ENCODE measurements at places on chromosomes 2 and 18. TPM values are rescaled to one million over a fixed set of nuclear protein-coding genes. Genes with fewer than 3 reads are reported as not detected.

Gene SCN9A
- total RNA-seq: not detected

GRCh38 chr2:141728886-141729285 lies 401.9 kb downstream of the LRP1B start:
- no peaks in the 10 kb centered on the region for H3K4me1 ChIP-seq
- no peaks in the 10 kb centered on the region for H3K36me3 ChIP-seq
- no peak overlapping the region for H3K27ac ChIP-seq
- H3K27me3 ChIP-seq: no peaks in the 10 kb centered on the region

GRCh38 chr2:80363330-80363729 lies 58.8 kb upstream of the LRRTM1 start:
- no peaks in the 10 kb centered on the region for H3K4me1 ChIP-seq
- H3K36me3 ChIP-seq: no peaks in the 10 kb centered on the region
- H3K27ac ChIP-seq: no peak overlapping the region
- H3K27me3 ChIP-seq: no peaks in the 10 kb centered on the region

DNA sequence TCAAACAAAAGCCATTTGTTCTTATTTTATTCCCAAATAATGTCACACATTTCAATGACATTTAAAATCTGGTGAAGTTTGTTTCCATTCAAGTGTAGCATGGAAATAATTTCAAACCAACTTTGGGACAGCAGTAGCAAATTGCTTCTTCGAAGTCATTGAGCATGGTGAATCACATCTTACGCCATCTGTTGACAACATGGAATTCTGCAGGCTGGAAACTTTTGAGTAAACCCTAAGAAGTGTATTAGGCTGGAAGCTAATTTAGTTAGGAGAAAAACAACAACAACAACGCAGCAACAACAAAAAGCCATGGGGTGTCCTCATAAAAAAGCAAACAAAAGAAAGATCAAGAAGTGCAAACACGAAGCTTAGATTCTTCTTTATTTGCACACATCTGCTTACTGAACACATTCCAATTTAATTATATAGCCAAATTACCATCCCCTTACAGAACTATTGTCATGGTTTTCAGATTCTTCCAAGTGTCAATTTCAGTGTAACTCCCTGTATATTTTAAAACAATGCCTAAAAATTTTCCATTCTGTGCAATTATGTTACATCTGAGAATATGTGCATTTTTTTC lies 659.0 kb upstream of the CDH7 start:
- H3K4me3 ChIP-seq: no peak overlapping the region
- no peaks in the 10 kb centered on the region for H3K4me1 ChIP-seq
- H3K27me3 ChIP-seq: no peaks in the 10 kb centered on the region
- H3K36me3 ChIP-seq: no peaks in the 10 kb centered on the region

- no peaks in the 10 kb centered on the region for H3K27me3 ChIP-seq
- H3K27ac ChIP-seq: no peak overlapping the region
- H3K36me3 ChIP-seq: no peaks in the 10 kb centered on the region
- DNase-seq: no peak
Measured at GRCh38 chr2:239725551-239725890, 299.6 kb downstream of the NDUFA10 start.

GRCh38 chr2:218367415-218368149 lies 10.9 kb downstream of the CATIP start:
- H3K27ac ChIP-seq: peak overlapping the region; percentile 77
- peak; percentile 85 for DNase-seq
- peak overlapping the region; percentile 73 for H3K4me3 ChIP-seq
- peaks cover 7% of the 10 kb centered on the region for H3K27me3 ChIP-seq
- H3K36me3 ChIP-seq: peaks cover 2% of the 10 kb centered on the region
- peaks cover 15% of the 10 kb centered on the region for H3K4me1 ChIP-seq

Gene SETBP1
- total RNA-seq: 25.2 TPM

Gene SYT4
- not detected for total RNA-seq

DNA sequence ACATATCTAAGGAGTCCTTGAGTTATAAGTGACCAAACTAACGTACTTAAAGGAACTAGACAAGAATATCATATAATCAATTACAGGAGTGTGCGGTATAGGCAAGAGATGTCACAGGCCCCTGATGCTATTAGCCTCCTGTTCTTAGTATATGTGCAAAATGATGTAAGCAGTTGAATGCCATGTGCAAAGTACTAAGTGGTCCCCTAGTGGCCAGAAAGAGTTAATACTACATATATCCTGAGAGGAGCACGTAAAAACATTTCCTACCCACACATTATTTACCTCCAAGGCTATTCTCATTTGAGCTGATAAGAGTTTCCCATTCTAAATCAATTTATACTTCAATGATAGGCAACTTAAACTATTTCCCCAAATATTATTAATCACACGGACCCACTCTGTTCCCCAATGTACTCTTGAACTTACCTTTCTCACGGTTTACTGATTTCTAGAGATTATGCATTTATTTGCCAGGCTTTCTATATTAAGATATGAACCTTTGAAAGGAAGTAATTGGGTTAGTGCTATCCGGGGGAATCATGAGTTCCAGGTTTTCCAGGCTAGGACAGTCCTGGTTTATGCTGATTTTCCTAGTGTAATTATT lies 158.0 kb upstream of the KLHL14 start:
- no peak overlapping the region for H3K4me3 ChIP-seq
- H3K36me3 ChIP-seq: no peaks in the 10 kb centered on the region
- no peaks in the 10 kb centered on the region for H3K4me1 ChIP-seq
- DNase-seq: no peak
- no peak overlapping the region for H3K27ac ChIP-seq
- no peaks in the 10 kb centered on the region for H3K27me3 ChIP-seq

GRCh38 chr2:103009871-103010270 lies 248.0 kb downstream of the TMEM182 start:
- H3K27ac ChIP-seq: no peak overlapping the region
- no peaks in the 10 kb centered on the region for H3K27me3 ChIP-seq
- no peak overlapping the region for H3K4me3 ChIP-seq
- H3K4me1 ChIP-seq: no peaks in the 10 kb centered on the region

DNA sequence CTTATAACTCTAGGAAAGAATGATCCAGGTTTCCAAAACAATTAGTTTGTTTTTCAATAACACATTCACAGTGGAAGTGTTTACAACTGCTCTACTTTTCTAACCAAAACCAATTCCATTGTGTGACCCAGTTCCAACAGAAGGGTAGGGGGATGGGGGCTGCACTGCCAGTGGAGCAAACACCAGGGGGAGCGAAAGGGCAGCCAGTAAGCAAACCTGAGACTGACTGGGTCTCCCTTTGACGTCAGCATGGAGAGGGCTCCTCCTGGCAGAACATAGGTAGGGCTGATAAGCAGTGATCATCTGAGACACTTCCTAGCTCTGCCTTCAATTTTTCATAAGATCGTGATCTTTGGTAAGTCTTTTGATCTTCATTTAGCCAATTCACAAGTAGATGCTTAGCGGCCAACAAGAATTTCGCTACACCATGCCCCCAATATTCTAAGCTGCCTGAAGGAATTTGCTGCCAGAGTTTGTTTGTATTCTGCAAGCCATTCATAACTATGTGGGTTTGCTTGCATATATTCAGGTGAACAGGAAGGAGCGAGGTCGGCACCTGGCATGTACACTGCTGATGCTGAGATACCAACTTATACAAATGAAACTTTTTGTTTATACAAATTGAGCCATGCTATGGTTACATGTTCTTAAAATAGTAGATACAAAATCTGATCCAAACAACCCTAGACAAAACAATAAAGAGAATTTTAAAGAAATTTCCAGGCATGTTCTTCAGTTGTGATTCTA lies 45.9 kb downstream of the ST6GAL2 start:
- H3K27me3 ChIP-seq: no peaks in the 10 kb centered on the region
- DNase-seq: no peak
- no peaks in the 10 kb centered on the region for H3K4me1 ChIP-seq
- no peak overlapping the region for H3K27ac ChIP-seq
- no peaks in the 10 kb centered on the region for H3K36me3 ChIP-seq

Gene CNGA3
- total RNA-seq: not detected

GRCh38 chr2:21912405-21912804 lies 788.6 kb downstream of the TDRD15 start:
- no peak overlapping the region for H3K4me3 ChIP-seq
- H3K27me3 ChIP-seq: no peaks in the 10 kb centered on the region
- H3K36me3 ChIP-seq: no peaks in the 10 kb centered on the region
- DNase-seq: no peak
- H3K4me1 ChIP-seq: no peaks in the 10 kb centered on the region

DNA sequence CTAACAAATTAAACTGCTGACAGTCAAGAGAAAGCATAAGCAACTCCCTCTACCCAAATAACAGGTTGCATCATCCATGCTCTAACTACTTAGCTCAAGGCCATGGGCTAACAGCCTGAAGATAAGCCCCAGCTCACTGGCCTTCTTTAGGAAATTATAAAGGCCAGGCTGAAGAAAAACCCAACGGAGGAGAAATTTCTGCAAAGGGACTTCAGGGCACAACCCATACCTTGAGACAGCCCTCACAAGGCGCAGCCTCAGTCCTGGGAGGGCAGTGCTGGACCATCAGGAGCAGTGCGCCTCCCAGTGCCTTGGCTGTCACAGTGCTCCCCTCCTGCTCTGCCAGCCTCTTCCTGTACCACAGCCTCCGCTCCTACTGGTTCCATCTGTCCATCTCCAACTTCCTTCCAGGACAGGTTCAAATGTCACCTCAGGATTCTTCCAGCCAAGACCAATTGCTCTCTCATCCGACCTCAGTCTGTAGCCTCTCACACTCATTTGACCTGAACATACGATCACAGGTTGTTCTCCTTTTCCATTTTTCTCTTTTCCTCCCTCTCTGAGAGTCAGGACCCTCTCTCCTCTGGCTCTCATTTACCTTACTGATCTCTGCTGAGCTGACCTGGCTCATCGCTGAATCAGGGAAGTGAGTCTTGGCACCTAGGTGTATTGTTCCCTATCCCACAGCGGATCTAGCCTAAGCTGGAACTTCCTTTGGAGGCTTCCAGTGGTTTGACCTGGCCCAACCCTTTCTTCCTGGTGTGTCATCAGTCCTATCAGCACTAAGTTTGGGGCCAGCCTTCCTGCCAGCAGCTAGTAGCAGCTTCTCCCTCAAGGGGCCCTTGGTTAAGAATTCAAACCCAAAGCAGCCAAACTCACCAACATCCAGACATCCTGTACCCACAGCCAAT lies 1.9 kb downstream of the MCFD2 start:
- H3K4me3 ChIP-seq: peak overlapping the region; percentile 92
- H3K27me3 ChIP-seq: no peaks in the 10 kb centered on the region
- H3K27ac ChIP-seq: no peak overlapping the region
- H3K36me3 ChIP-seq: peaks cover 8% of the 10 kb centered on the region
- DNase-seq: no peak

Gene ARHGEF4
- 0.30 TPM for total RNA-seq

DNA sequence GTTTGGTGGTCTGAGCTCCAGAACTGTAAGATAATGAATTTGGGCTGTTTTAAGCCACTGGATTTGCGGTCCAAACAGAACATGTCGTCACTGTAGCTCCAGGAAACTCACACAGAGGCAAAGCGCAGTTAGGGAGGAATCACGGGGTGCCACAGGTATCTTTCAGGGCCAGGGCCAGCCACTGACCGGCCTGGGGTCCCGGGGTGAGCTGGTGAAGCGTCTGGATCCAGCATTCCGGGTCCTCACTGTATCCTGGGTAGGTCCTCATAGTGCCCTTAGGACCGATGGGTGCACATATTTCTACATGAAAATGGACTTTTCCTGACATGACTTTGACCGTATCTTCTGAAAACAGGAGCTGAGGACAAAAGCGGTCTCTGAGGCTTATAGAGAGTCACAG lies 196.0 kb upstream of the HDAC4 start:
- no peaks in the 10 kb centered on the region for H3K36me3 ChIP-seq
- peaks cover 12% of the 10 kb centered on the region for H3K4me1 ChIP-seq
- H3K4me3 ChIP-seq: no peak overlapping the region
- no peaks in the 10 kb centered on the region for H3K27me3 ChIP-seq
- H3K27ac ChIP-seq: no peak overlapping the region
- no peak for DNase-seq

Gene TYMS
- total RNA-seq: 369 TPM
